Fibroblast of lung (primary cell): ENCODE measurements at places on chromosomes 7 and 10.

- DNase-seq, result no peak
Measured at GRCh38 chr7:156668130-156668741, 27.7 kb downstream of the RNF32 start.

GRCh38 chr7:142598297-142598696 is 151.0 kb upstream of the PRSS1 start:
- DNase-seq, result no peak

- no peak for DNase-seq
Measured at GRCh38 chr10:96089116-96089515, 41.0 kb upstream of the ZNF518A start.

DNA sequence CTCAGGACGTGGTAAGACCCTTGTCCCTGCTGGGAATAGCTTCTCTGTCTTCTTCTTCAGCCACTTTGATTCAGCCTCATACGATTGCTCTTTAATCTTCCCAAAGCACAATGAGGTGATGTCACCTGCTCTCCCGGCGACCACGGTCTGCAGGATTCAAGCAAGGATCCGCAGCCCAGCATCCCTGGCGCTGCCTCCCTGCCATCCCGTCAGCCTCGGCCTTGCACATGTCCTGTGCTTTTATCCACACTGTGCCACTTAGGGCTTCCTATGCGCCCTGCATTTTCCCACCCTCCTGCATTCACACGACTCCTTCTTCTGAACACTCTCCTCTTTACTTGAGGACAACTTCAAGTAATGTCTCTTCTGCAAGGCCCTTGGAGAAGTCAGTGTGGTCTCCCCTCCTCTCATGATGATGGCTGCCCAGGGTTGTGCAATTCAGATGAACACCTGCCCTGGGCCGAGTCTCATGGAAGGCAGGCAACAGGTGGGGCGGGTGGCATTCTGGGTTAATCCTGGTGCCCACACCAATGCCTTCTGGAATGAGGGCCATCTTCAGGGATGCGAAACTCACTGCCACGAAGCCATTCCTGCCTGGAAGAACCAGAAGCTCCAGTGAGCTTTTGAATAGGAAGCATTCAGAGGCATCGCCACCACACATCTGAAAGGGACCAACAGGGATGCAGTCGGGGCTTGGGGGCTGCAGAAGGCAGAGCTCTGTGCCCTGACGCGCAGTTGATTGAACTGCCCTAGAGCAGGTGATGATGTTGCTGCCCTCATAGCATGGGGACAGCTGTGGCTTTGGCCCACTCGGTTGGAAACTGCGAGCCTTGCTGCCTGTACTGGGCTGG is 287.5 kb downstream of the GLRX3 start:
- DNase-seq, result no peak

DNA sequence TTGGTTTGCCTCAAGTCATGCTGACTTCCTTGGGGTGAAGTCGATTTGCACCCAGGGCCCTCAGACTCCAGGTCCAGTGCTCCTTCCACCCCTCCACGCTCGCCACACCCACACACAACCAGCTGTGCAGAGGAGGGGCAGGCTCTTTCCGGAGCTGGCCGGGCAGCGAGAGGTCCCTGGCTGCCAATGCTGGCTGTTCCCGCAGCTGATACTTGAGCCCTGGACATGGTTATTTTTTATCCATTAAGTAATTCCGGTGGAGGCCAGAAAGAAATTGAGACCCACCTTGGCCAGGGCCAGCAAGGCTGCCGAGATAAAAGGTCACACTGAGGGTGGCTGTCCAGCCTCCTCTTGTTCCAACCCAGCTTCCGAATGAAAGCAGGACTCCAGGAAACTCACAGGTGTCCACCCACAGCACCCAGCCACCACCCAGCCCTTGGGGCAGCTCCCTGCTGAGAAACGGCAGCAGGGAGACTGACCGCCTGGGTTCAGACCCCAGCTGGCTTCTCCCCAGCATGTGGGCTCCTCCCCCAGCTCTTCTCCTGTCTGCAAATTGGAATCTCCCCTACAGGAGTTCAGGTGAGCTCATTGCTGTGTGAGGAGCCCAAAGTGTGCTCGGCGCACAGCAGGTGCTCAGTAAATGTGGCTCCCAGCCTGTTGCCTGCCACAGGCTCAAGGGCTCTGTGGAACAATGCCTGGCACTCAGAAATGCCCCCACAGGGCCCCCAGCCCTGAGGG is 77.8 kb downstream of the PDGFA start:
- no peak for DNase-seq

DNA sequence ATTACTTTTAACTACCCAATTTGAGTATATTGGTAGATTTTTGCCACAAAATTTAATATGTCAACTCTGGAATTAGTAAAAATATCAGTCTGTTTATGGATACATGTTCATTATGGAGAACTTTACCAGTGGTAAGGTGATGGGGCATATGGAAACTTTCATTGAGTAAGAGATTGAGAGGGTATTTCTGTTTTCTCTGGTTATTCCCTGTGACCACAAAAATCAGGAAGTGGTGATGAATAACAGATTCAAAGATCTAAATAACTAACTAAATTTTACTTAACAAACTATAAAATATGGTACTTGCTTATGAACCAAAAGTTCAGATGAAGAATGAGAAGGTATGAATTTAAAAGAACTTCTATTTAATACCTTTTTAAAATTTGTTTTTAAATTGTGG is 22.1 kb upstream of the STEAP4 start:
- no peak for DNase-seq

DNA sequence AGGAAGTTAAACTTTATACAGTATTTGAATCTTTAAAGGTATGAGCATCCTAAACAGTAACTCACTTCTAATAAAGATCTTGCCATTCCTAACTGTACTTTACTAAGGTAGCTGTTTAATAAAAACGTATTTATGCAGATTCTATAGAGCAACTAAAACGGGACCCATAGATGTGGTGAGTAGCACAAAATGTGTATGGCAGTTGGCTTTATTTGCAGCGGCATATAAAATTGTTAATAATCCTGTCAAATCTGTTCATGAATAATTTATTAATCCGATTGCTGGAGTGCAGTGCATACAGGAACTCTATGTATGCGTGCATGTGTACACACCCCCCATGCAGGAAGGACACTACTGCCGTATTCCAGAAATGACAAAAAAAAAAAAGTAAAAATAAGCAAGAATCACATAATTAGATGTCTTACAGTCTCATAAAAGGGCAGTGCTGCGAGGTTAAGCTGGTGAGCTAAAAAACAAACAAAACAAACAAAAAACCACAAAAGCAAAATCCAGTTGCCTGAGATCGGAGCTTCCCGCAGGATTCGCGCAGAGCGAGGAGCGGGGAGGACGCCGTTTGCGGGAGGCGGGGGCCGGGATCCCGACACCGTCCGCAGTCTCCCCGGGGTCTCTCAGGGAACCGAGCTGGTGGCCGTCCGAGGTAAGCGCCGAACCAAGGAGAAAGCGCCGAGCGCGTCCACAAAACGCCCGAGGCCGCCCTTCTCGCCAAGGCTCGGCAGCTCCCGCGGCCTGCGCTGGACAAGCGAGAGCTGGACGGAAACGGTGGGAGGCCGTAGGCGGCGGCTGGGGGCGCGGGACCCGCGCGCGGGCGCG is 518 bp upstream of the COMMD3 start:
- DNase-seq, result no peak

GRCh38 chr7:158596745-158597144 is 9.1 kb upstream of the PTPRN2 start:
- no peak for DNase-seq

GRCh38 chr7:114931656-114932011 is 9.7 kb downstream of the MDFIC start:
- DNase-seq, result no peak

- no peak for DNase-seq
Measured at GRCh38 chr10:101848408-101848807, 4.8 kb upstream of the KCNIP2 start.

- no peak for DNase-seq
Measured at GRCh38 chr7:140646931-140647647, 6.5 kb upstream of the DENND2A start.
